ENCODE measurements at places on chromosomes 1 and 21.

GRCh38 chr1:18874600-18874999 lies 15.1 kb upstream of the TAS1R2 start:
- DNase-seq: no peak

- DNase-seq: no peak
These were observed 145.6 kb downstream of the FGGY start for GRCh38 chr1:59442492-59442891.

GRCh38 chr1:31300193-31300592 lies 3.4 kb downstream of the ZCCHC17 start:
- no peak for DNase-seq

DNA sequence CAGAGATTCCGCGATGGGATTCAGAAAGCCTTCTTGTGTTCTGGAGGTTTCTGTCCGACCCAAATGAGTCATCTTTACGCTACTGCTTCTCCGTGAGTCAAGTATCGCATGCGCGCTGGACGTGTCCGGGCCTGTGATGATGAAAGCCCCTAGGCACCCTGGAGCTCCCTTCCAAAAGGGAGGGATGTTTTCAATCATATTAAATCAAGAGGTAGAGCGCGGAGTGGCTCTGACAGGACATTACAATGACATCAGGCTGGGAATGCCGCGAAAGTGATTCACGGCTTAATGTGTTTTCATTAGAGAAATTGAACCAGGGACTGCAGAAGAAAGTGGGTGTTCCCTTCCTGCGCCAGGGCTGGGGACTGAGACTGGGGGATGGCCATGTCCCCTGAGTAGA lies 48.5 kb downstream of the AJAP1 start:
- no peak for DNase-seq

GRCh38 chr1:14672005-14672404 lies 73.5 kb downstream of the KAZN start:
- no peak for DNase-seq

DNA sequence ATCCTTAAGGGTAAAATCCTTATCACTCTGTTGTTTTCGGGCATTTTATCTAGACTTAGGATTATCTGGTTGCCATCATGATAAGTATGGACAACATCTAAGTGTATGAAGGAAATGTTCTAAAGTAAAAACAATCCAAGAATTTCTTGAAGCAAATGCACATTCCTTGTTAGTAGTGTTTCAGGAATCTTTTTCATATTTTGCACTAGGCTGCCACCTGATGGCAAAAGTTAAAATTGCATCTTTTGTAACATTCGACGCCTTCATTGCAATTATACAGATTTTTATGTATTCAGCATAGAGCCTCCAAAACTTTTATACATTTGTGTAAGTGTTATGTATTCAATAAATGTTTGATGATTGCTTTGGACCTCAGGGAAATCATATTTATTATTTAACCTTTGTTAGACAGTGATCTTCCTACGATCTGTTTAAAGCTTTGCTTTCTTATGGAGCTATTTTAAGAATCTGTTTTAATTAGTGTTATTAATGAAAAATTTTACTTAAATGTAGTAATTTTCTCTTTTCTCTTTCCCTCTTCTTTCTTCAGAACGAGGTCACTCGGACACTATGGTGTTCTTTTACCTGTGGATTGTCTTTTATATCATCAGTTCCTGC lies 49.4 kb upstream of the KIAA1614 start:
- DNase-seq: no peak

DNA sequence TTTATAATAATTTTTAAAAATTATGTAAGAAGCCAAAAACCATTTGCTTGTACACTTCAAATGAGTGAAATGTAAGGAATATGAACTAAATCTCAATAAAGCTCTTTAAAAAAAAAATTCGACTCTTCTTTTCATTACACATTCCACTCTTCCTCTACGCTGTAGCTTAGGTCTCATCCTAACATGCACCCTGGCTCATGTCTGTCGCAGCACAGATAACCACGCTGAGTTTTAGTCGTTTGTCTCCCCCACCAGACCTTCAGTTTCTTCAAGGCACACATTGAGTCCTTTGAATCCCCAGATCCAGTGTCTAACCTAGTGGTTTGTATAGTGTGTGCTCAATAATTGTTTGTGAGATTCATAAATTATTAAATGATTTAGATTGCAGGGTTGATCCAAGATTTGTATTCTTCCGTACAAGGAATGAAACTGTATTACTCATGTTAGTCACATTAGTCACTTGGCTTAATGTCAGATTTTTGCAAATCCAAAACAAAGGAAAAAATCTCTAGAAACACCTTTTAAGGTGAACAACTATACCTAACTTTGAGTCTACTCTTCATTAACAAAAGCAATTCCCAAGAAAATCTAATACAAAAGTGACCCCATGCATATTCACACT lies 57.3 kb downstream of the SLC25A24 start:
- DNase-seq: no peak

GRCh38 chr21:34235514-34235913 lies 128.3 kb upstream of the KCNE2 start:
- DNase-seq: no peak

GRCh38 chr1:107432108-107432507 lies 291.3 kb downstream of the NTNG1 start:
- no peak for DNase-seq

GRCh38 chr1:38452246-38452645 lies 405.7 kb upstream of the POU3F1 start:
- no peak for DNase-seq

DNA sequence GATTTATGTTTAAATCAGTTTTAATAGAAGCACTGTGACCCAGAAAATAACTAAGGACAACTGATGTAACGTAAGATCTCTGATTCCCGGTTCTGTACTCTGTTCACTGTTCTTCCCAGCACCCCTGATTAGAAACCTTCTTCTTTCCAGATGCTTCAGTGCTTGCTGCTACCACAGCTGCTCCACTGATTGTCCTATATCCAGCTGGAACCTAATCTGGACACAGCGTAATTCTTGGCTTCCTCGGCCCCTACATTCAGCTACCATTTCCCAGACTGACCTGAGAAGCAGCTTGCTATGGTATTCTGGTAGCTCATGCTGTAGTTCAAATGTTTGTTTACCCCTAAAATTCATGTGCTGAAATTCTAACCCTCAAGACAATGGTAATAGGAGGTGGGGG lies 302.7 kb downstream of the GRIK1 start:
- no peak for DNase-seq

GRCh38 chr1:41950820-41951219 lies 32.1 kb upstream of the HIVEP3 start:
- DNase-seq: no peak

- no peak for DNase-seq
These were observed 7.8 kb downstream of the RASAL2 start for GRCh38 chr1:178101654-178102053.

DNA sequence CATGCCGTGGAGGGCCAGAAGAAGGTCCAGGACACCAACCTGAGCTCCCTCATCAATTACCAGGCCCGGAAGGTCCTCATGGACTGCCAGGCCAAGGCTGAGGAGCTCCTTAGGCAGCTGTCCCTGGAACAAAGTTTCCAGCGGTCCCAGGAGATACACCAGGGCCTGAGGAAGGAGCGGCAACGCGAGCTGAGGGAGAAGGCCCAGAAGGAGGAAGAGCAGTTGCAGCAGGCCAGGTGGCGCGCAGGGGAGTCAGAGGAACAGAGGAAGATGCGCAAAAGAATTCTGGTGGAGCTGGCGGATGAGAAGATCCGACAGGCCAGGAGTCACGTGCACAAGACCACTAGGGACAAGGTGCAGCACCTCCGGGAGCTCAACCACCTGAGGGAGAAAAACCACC lies 1.5 kb downstream of the CCDC185 start:
- DNase-seq: no peak

- no peak for DNase-seq
These were observed 93.9 kb downstream of the GLIS1 start for GRCh38 chr1:53644909-53645689.

DNA sequence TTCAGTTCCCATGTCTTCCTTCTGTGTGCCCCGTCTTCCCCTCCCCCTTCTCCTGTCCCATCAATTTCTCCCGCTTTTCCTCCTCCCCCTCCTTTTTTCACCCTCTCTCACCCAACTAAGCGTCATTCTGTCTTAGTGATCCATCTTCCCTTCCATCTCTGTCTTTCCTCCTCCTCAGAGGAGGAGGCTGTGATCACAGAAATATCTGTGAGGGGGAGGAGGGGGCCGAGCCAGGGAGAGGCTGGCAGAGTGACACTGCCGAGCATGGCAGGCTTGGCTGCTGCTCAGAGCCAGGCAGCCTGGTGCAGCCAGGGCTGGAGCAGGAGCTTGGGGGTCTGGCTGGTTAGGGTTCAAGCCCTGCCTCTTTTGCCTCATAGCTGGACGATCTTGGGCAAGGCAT lies 7.6 kb downstream of the HTR6 start:
- no peak for DNase-seq

- no peak for DNase-seq
These were observed 42.3 kb downstream of the VAMP4 start for GRCh38 chr1:171699531-171699930.

- DNase-seq: no peak
These were observed 36.6 kb downstream of the KIAA0040 start for GRCh38 chr1:175155936-175156335.

- DNase-seq: no peak
These were observed 15.9 kb downstream of the SMIM12 start for GRCh38 chr1:34843392-34844251.

DNA sequence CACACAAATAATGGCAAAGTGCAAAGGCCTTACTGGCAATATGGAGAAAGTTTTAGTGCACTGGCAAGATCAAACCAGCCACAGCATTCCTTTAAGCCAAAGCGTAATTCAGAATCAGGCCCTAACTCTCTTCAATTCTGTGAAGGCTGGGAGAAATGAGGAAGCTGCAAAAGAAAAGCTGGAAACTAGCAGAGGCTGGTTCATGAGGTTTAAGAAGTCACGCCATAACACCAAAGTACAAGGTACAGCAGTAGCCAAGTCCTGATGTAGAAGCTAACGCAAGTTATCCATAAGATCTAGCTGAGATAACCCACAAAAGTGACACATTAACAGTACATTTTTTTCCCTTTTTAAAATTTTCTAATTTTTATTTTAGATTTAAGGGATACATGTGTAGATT lies 57.1 kb downstream of the SLC27A3 start:
- DNase-seq: no peak

- DNase-seq: no peak
These were observed 430.1 kb upstream of the PTBP2 start for GRCh38 chr1:96291468-96291867.

DNA sequence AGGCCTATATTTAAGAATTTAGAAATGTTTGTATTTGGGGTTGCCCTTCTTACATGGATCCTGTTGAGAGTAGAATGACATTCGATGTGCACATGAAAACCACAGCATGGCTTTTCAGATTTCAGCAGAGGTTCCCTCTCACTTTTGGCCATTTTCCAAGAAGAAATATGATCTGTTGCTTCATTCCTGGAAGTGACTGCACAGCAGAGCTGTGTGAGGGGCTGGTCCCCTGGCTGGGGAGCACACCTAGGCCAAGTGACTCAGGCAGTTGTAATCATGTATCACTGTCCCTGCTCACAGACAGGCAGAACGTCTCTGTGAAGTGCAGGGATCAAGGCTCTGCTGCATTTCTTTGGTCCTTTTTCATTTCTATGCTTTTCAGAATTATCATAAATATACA lies 32.3 kb downstream of the AGT start:
- no peak for DNase-seq

- no peak for DNase-seq
These were observed 74.5 kb downstream of the FOXJ3 start for GRCh38 chr1:42260376-42261070.

DNA sequence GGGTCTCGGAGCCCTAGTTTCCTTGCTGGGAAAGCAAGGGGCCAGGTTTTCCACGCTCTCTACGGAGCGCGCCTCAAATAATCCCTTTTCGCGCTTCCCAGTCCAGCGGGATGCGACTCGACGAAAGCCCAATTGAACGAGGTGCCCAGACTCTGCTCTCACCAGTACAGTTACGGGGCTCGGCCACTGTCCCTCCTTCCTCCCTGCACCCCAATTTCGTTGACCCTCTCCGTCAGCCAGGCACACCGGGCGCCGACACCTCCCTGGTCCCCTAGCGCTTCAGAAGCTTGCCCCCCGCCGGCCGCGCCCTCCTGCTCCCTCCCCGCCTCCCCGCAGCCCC lies 389 bp downstream of the SEMA6C start:
- DNase-seq: no peak

DNA sequence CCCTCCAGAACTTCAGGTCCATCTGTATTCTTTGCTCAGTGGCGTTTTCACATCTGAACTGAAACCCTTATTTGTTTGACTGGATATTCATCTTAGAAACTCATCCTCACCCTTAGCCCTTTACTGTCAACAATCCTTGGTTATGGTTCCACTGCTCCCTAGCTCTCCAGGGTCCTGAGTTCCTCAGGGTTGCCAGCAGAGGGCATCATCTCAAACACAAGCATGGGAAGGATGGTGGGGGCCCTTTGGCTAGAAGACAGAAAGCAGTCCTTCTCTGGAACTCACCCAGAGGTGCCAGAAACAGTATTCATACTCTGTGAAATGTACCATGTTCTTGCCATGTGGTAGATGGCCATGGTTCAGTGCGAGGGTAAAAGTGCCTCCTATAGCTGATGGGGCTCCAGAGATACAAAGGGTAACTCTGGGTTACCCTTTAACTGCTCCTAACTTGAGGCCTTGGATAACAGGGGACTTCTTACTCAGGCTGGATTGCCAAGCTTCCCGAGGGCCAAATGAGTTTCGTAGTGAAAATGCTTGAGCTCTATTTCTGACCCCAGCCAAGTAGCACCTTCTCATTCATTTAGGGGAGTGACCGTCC lies 11.3 kb downstream of the NCSTN start:
- no peak for DNase-seq

GRCh38 chr21:27643326-27643725 lies 676.4 kb upstream of the ADAMTS5 start:
- no peak for DNase-seq

All from activated CD8-positive, alpha-beta memory T cell treated with anti-CD3 and anti-CD28 coated beads for 1 hour (primary cell).